ENCODE measurements at places on chromosomes 4 and X. TPM values are rescaled to one million over a fixed set of nuclear protein-coding genes. Genes with fewer than 3 reads are reported as not detected.

The EDA gene
- 5.2 TPM for total RNA-seq

DNA sequence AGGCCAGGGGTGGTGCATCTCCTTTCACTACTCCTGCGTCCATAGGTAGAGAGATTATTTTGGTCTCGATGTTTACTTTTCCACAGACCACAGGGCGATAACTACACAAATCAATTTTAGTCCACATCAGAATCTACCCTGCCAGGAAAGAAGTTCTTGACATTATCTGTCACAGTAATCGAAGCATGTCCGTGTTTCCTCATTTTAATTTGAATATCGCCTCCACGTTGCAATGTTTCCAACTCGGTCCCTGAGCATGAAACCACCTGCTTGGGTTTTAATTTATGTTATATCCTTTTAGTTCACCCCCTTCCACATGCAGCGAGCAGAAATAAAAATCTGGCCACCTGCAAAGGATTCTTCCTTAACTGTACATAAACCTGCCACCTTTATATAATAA lies 100.1 kb upstream of the ATXN3L start:
- DNase-seq, result no peak

- no peak for DNase-seq
Measured at GRCh38 chr4:181599134-181599533, 644.1 kb upstream of the TENM3 start.

GRCh38 chr4:25347971-25348370 lies 29.1 kb upstream of the ANAPC4 start:
- no peak for DNase-seq

- no peak for DNase-seq
Measured at GRCh38 chr4:5471206-5471605, 237.2 kb downstream of the EVC2 start.

DNA sequence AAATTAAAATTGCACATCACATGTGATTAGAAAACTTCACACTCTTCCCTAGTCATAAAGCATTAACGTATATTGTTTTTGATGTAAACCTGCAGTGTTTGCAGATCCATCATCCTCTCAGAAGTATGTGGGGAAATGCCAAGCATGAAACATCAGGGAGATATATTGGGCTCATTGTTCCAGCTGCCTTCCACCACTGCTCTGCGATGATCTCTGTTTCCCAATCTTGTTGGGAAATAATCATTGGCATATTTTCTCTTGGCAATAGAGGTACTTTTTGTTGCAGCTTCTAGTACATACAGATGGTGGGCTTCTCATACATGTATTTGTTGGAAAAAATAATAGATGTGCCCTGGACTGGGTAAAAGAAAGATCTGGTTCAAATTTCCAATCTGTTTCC lies 466.3 kb upstream of the HS3ST1 start:
- no peak for DNase-seq

DNA sequence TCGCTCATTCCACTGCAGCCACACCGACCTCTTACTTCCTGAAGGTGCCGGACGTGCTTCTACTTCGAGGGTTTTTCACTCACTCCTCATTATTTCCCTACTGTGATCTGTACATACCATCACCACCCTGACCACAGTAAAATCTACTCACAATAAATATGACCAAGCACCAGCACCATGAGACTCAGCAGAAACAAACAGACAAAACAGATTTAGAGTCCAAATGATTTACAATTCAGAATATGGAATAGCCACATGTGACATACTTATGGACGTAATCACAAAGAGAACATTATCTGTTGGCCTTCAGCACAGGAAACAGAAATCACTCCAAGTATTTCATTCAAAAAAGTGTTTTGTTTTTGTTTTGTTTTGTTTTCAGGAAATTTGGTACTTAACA lies 16.1 kb upstream of the KLB start:
- DNase-seq, result no peak
